SJCRH30 (cell line): ENCODE measurements at places on chromosomes 5 and 9.

- H3K4me1 ChIP-seq = no peaks in the 10 kb centered on the region
- no peaks in the 10 kb centered on the region for H3K36me3 ChIP-seq
- no peaks in the 10 kb centered on the region for H3K27me3 ChIP-seq
- H3K4me3 ChIP-seq = no peak overlapping the region
- H3K27ac ChIP-seq = no peak overlapping the region
- DNase-seq = no peak
These were observed 1.4 kb downstream of the PAX5 start for GRCh38 chr9:37032713-37033112.

GRCh38 chr9:120735415-120736126, 21.3 kb upstream of the MEGF9 start:
- H3K36me3 ChIP-seq = no peaks in the 10 kb centered on the region
- H3K27ac ChIP-seq = no peak overlapping the region
- no peak for DNase-seq
- H3K4me1 ChIP-seq = peaks cover 12% of the 10 kb centered on the region
- no peak overlapping the region for H3K4me3 ChIP-seq

- H3K27me3 ChIP-seq = peaks cover 6% of the 10 kb centered on the region
- no peaks in the 10 kb centered on the region for H3K4me1 ChIP-seq
- H3K4me3 ChIP-seq = no peak overlapping the region
- no peak for DNase-seq
- no peak overlapping the region for H3K27ac ChIP-seq
- H3K36me3 ChIP-seq = no peaks in the 10 kb centered on the region
These were observed 131.0 kb upstream of the DAB2 start for GRCh38 chr5:39555788-39556187.

- no peak overlapping the region for H3K4me3 ChIP-seq
- no peak overlapping the region for H3K27ac ChIP-seq
- H3K36me3 ChIP-seq = no peaks in the 10 kb centered on the region
- DNase-seq = no peak
These were observed 124.9 kb upstream of the C6 start for GRCh38 chr5:41338136-41338675.

DNA sequence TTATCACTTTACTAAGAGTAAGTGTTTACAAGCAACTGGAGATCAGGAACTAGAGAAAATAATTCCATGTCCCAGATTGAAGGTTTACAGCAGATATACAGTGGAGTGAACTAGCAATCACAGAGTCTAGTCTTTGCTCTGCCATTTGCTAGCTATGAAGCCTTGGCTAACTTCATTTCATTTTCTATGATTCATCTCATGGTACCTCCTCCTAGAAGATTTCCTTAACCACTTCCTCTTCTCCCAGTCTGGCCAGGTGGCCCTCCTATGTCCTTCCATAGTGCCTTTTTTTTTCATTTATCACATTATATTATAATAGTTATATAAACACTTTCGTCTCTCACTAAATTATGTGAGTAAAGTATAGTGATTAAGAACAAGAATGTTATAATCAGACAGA, 52.1 kb downstream of the GRIA1 start:
- DNase-seq = no peak
- H3K36me3 ChIP-seq = no peaks in the 10 kb centered on the region
- H3K27ac ChIP-seq = no peak overlapping the region
- H3K4me3 ChIP-seq = no peak overlapping the region
- 0 out of 2 replicates have a peak, but pooled peaks cover 3% of the 10 kb centered on the region for H3K27me3 ChIP-seq
- H3K4me1 ChIP-seq = no peaks in the 10 kb centered on the region

DNA sequence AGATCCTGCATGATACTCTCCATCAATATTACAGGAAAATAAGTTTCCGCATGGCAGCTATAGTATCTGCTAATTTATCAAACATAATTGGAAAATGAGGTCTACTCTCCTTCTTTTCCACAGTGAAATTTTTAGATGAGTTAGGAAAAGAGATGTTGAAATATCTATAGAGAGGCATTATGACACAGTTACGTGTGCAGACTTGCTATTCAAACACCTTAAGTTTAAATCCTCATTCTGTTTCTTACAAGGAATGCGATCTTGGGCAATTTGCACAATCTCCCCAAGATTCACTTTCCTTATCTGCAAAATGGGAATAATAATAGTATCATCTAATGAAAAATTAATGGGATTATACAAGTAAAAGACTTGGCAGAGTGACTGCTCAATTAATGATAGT, 91.7 kb upstream of the SLCO6A1 start:
- no peaks in the 10 kb centered on the region for H3K36me3 ChIP-seq
- DNase-seq = no peak
- H3K4me1 ChIP-seq = no peaks in the 10 kb centered on the region

DNA sequence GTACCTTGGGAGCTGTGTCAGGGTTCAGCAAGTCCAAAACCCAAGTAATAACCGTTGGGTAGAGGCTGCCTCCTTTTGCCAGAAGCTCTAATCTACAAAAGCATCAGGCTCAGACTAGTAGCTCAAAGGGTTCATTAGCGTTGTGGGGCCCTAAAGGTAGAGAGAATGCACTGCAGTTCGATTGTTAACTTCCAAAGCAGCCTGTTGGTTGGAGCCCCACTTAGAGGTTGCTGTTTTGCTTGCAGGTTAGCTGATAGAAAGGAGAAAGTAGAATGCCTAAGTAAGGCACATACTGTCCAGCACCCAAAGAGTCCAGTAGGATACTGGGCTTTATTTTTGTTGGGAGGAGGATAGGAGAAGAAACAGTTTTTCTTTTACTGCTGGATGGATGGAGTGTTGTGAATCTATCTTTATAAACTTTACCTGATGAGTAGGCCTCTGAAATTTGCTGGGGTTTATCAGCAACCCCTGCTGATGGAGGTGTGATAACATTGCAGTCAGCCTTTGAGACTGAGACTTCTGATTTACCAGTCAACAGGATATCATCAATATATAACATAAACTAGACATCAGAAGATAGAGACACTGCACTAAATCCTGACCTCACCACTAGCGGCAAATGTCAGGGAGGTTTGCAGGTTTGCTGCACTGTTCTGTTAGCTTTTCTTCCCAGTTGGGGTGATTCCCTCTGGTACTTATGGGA, 34.8 kb downstream of the ZNF131 start:
- peaks cover 35% of the 10 kb centered on the region for H3K4me1 ChIP-seq
- H3K4me3 ChIP-seq = no peak overlapping the region
- H3K27me3 ChIP-seq = no peaks in the 10 kb centered on the region

DNA sequence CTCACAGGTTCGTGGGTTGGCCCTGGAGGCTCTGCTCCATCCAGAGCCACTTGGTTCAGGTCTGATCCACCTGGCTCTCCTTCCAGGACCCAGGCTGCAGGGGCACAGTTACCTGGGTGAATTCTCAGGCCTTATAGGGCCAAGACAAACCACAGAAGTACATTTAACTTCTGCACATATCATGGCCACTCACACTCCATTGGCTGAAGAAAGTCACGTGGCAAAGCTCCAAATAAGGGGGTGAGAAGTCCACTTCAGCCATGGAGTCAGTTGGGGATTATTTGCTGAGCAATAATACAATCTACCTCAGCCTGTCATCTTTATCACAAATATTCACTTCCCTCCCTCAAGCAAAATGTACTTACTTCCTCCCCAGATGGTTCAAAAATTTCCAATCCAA, 83.6 kb downstream of the MACROH2A1 start:
- H3K4me1 ChIP-seq = peaks cover 20% of the 10 kb centered on the region
- no peak overlapping the region for H3K27ac ChIP-seq
- no peaks in the 10 kb centered on the region for H3K27me3 ChIP-seq
- H3K4me3 ChIP-seq = no peak overlapping the region
- DNase-seq = no peak
- no peaks in the 10 kb centered on the region for H3K36me3 ChIP-seq
